NCI-H2029 (cell line): ENCODE measurements at places on chromosomes 6 and 20.

- no peak for DNase-seq
These were observed 456.4 kb downstream of the COL12A1 start for GRCh38 chr6:74749211-74750147.

GRCh38 chr20:35820715-35821114, 48.9 kb downstream of the PHF20 start:
- DNase-seq, result no peak

- no peak for DNase-seq
These were observed 49.6 kb downstream of the CD24 start for GRCh38 chr6:106924694-106925523.

DNA sequence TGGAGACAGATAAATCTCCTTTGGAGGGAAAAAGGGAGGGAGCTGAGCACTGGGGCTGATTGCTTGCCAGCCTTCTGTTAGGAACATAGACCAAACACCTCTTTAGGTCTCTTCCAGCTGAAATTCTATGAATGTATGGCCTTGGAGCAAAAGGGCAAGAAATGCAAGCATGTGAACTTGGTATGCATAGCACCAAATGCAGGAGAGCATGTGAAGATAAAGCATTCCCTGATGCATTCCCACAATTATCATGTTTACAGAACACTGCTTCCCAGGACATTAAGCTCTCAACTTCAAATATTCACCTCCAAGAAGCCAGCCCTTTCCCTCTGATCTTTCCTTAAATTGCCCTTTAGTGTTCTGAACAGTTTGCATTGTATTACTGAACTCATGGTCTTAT, 15.6 kb downstream of the RIPOR2 start:
- peak; percentile 68 for DNase-seq

DNA sequence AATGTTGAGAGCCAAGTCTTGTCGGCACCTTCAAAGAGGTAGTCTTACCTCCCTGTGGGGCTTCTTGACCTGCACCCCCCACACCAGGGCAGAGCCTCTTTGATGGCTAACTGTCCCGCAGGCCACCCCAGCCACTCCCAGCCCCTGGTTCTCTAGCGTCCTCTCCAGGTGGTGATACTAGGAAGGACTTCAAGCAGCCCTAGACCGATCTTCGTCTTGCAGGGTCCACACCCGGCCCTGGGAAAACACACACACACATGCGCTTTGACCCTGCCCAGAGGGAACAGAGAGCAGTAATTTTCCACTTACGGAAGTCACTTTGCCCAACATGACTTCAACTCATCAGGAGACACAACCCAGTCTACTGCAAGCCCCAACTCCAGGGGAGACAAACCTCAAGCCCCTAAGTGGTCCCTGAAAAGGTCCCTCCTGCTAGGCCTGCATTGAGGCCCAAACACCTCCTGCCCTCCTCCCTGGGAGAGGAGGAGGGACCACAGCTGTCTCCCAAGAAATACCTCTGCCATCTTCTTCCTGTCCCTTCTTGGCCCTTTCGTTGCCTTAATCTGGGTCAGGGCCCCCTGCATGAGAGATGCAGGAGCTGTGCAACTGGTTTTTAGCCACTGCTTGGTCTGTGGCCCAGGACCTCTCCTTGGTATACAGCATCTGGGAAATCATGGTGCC, 2.9 kb upstream of the BPIFB1 start:
- no peak for DNase-seq

DNA sequence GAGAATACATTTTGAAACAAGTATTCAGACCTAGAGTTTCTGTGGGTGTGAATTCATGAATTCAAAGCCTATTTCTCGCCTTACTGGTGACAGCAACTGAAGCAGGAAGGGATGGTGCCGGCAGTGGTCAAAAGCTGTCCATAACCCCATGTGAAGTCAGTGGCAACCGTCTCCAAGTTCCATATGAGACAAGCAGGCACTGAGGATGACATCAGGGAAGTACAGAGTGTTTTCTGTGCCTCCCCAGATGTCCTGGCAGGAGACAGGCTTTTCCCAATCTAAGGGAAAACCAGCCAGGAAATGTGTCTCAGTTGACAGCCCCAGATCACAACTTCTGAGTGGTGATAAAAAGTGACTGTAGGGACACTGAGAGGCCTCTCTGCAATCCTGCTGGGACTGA, 66.6 kb downstream of the HIVEP2 start:
- DNase-seq, result no peak

- DNase-seq, result no peak
These were observed 217.4 kb upstream of the SLC35B3 start for GRCh38 chr6:8652710-8653109.

- DNase-seq, result no peak
These were observed 45.8 kb upstream of the JARID2 start for GRCh38 chr6:15200087-15200486.

GRCh38 chr6:143513410-143513809, 1.9 kb upstream of the FUCA2 start:
- no peak for DNase-seq

DNA sequence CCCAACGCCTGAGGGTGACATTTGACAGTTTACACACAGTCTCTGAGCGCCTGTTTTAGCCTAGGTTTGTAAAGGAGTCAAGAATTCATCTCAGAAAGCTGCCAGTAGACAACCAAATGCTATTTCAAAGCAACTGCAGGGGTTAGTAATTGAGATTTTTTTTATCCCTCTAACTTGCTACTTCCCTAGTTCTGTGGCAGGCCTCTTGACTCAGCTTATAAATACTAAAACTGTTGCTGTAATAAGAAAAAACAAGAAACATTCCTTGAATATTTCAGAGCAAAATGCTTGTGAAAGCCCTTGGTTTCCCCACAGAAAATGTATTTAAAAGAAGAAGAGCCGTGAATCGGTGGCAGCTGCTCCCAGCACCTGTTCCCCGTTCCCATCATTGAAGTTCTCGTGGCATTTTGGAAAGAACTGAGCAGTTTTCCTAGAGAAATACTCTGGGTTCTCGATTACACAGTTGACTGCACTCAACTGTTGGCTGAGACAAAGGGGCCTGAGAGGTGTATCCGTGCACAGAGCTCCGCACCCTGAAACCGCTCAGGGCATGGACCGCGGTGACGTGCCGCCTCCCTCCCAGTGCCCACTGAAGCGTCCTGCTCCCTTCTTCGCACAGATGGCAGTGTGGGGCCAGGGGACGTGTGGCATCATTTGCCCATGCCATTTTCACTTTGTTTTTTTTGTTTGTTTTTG, 20.9 kb downstream of the DLL1 start:
- peak; percentile 30 for DNase-seq

GRCh38 chr6:53311586-53311935, 37.2 kb downstream of the ELOVL5 start:
- no peak for DNase-seq

- DNase-seq, result no peak
These were observed 619.0 kb downstream of the FRK start for GRCh38 chr6:115441651-115442050.

DNA sequence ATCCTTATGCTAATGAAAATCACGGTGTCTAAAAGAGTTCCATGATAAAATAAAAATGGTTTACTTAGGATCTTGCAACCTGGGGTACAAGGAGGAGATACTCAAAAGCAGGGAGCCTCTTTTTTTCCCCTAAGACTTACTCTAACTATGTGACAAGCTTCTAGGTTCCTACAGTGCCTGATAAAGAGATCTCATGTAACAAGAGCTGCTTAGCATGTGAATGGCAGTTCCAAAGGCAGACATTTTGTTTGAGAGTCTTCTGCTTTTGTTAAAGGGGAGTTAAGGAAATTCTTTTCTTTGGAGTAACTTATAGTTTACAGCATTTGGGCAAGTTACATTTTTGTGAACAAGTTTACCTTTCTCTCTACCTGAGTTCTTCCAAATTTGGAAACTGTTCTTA, 945.8 kb upstream of the ADGRB3 start:
- DNase-seq, result no peak

- no peak for DNase-seq
These were observed 10.8 kb upstream of the UST start for GRCh38 chr6:148735989-148736388.

DNA sequence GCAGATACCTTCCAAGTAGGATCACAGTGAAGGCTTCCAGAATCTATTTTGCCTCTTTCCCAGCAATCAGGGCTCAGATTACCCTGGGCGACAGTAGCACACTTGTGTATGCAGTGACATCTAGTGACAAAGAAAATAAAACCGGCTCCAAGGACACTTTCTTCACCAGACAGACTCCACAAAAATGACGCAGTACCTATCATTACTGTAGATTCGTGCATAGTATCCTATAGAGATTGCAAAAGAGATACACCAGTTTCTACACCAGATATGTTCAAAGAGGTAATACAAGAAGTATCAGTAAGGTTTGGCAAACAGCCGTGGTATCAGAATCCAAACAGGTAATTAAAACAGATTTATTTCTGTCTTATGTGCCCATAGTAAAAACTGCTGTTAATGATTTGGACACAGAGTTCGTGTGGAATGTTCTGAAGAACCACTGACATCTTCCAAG, 600.4 kb upstream of the JAG1 start:
- DNase-seq, result peak; percentile 63

GRCh38 chr6:31947070-31947675, 1.3 kb downstream of the CFB start:
- no peak for DNase-seq

DNA sequence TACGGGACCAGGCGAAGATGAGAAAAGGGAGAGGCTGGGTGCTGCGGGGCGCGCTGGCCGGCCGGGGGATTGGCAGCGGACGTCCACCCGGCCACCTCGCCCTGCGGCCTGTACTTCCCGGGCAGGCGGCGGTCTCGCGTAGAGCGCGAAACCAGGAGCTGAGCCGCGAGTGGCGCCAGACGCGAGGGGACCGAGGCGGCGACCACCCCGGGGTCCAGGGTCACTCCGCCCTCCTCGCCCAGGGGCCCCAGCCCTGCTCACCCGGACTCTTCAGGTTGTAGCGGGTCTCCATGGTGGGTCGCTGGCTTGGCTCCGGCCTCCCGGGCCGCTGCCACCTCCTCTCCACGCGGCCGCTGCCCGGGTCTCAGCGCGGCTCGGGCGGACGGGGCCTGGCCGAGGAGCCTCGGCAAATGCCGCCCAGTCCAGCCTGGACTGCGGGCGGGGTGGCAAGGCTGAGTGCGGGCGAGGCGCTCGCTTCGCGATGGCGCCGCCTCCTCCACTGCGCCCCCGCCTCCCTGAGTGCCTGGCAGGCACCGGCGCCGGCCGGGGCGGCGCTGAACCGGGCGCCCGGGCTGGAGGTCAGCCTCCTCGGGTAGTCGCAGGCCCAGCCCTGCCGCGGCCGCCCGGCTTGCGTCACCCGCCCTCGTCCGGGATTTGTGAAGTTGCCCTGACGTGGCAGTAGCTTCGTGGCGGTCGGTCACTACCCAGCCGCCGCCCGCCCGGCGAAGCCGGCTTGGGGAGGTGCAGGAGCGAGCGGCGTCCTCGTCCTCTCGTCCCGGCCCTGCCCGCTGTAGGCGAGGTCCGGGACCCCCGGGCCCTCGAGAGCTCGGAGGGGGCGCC, at the start of gene UBE2J1:
Gene UBE2J1, minus strand, starts transcription at position 445 of the 840 bp plus-strand sequence. Its CDS starts 153 bp downstream, at position 292.
- peak; percentile 77 for DNase-seq

DNA sequence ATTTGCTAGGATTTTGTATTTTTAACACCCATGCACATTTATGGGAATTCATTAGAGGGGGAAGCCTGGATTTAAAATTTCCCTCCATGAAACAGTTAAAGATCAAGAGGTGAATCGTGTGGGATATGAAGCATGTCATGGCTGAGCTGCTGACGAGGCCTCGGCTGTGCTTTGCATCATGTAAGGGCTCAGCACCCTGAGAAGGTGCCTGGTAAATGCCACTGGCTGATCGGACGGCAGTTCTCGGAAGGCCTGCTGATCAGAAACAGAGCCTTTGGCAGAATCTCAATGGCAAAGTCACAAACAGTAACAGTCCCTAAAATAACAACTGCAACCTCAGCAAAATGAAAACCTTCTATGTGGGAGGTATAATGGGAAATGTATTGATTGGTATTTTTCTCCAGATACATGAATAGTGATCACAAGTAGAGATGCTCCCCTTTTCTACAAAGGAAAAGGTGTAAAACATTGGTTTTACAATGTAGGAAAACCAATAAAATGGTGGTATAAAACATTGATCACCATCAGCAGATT, 53.0 kb upstream of the FUCA2 start:
- DNase-seq, result no peak

- DNase-seq, result no peak
These were observed 140.3 kb downstream of the COL12A1 start for GRCh38 chr6:75065523-75065922.

DNA sequence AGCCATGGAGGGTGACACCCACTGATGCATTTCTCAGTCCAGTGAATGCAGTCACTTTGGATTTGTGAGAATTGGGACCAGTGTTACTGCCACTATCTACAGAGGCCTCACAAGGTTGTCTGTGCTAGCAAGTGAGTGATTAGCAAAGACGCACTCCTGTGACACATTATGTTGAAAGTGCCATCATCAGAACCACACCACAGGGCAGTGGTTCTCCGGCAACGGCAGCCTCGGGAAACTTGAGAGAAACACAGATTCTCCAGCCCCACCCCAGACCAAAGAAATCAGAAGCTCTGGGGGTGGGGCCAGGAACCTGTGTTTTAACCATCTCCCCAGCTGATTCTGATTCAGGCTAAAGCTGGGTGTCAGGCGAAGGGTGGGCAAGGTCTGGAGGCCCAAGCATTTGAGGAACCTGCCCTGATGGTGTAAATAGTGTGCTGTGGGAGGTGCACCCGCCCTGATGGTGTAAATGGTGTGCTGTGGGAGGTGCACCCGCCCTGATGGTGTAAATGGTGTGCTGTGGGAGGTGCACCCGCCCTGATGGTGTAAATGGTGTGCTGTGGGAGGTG, 39.9 kb downstream of the TMEM242 start:
- no peak for DNase-seq

DNA sequence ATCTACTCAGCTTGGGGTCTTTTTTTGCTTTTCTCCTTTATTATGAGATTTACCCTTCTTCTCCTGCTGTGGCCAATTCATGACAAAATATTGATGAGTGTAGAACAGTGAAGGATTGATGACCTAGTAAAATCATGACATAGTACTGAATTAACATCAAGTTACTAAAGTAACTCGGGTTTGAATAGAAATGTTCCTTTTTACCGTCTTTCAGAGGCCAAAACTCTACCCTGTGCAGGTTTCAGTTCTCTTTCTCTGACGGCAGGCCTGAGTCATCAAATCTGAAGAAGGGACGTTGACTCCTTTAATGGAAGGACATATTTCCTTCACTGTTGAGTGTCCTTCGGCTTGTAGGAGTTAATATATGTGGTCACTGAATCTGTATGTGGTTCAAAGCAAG, 80.7 kb downstream of the RREB1 start:
- DNase-seq, result no peak

DNA sequence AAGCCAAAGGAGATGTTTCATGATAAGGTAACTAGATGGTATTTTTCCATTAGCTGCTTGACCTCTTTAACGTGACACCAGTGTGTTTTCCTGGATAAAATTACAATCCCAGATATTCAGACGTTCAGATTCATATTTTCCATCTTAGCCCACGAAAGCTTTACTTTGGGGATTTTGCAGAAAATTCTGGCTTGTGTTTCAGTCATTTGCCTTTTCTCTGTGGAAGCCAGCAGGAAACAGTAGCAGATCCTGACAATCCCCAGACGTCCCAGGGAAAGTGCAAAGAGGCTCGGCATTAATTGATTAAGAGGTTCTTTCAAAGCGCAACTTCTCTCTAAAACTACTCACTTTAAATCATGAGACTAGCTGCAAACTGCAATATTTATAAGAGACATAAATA, 243.6 kb downstream of the UST start:
- no peak for DNase-seq

- no peak for DNase-seq
These were observed 119.5 kb downstream of the MYB start for GRCh38 chr6:135300576-135300975.
